Mucosa of descending colon (tissue), 3 donors: ENCODE measurements at places on chromosomes 2 and 18. TPM values are rescaled to one million over a fixed set of nuclear protein-coding genes. Genes with fewer than 3 reads are reported as not detected.

DNA sequence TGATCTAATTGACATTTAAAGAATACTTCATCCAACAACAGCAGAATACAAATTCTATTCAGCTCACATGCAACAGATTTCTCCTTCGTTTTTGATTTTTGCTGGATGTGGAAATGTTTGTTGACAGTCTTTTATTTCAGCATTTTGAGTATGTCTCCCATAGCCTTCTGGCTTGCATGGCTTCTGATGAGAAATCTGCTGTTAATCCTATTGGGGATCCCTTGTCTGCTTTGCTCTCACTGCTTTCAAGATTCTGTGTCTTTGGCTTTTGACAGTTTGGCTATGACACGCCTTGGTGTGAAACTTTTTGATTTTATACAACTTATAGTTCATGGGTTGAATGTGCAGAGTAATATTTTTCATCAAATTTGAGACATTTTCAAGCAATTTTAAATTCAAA lies 44.7 kb downstream of the TRABD2A start:
- no peak for DNase-seq

DNA sequence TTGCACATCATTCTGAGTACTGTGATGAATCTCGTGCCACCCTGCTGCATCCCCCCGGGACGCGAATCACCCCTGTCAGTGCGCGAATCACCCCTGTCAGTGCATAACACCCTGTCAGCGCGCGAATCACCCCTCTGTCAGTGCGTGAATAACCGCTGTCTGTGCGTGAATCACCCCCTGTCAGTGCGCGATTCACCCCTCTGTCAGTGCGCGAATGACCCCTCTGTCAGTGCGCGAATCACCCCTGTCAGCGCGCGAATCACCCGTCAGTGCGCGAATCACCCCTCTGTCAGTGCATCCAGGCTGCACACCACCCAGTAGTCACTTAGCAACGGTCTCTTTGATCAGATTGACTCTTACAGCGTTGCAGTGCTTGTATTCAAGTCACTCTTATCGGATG lies 134.4 kb upstream of the TPO start:
- DNase-seq = no peak

DNA sequence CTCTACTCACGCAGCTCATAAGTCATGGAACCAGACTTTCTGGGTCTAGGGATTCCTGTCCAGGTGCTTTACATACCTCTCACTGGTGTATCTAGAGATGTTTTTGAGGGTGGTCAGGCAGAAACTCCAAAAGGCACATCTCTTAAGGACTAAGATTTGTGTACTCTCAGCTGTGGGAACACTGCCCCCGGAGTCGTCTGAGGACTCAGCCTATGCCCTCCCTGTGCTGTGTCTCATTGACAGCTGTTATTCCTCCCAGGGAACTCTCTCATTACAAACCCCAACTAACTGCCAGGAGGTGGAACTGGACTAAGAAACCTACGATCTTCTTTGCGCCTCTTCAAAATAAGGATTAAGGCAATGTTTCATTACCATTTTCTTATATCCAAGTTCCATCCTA lies 293.9 kb upstream of the DLGAP1 start:
- no peak for DNase-seq

IL18RAP gene
- total RNA-seq = 0.90 TPM

BOLL gene
- total RNA-seq = not detected

DNA sequence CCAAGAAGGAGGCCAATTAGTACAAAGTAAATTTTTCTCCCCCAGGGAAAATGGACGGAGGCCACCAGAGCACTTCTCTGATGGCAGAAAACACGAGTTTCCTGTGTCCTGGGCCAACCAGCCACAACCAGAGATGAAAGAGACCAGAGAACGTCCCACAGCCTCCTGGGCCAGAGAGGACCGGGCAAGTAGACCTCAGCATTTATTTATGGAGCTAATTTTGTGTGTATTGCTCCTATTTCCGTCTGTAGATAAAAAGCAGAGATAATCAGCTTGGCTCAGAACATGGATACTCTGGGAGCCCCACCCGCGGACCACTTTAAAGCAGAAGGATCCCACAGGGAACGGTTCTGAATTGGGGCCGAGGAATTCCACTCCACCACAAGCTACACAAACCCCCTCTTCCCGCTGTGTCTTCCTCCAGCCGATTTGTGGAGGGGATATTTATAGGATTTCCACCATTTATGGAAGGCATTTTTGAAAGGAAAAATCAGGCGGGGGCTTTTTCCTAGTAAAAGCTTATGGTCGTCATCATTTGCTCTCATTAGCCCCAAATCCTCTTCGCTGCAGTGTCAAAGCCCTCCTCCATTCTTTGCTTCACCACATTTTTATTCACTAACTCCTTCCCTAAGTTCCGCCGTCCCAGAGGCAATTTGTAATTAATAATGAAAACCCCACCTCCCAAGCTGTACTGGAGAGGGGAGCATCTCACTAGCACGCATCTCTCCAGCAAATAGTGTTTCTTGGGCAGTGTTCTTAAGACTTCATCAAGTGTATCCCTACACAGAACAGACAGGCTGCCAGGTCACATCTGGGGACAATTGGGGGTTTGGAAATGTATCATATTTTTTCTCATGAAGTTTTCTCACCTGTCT lies 43.7 kb upstream of the TWIST2 start:
- no peak for DNase-seq

GRCh38 chr2:21026479-21027282 lies 17.2 kb downstream of the APOB start:
- no peak for DNase-seq

TRABD2A gene
- 63.2 TPM for total RNA-seq

GRCh38 chr2:7649461-7650228 lies 732.4 kb downstream of the RNF144A start:
- DNase-seq = no peak
